ENCODE measurements at places on chromosomes 1 and 21.

DNA sequence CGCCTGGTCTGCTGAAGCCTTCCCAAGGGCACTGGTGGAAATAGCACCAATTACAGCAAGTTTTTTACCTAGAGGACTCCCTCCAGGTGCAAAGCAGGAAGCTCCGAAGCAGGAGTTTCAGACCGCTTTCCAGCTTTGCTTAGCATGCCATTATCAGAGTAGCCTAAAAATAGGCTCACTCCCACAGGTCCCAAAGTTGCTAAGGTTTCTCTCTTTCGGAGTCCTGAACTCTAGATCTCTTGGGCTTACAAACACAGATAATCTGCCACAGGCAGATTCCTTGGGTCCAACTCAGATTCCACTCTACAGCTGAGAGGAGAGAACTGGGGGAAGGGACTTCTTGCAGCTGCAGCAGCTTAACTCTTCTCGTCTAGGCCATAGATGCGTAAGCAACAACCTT lies 22.5 kb downstream of the ZMYND12 start:
- DNase-seq: no peak

- DNase-seq: no peak
Observed at GRCh38 chr1:246836209-246836966, 95.4 kb downstream of the AHCTF1 start.

GRCh38 chr21:41582866-41583265 lies 74.9 kb upstream of the TMPRSS2 start:
- no peak for DNase-seq

DNA sequence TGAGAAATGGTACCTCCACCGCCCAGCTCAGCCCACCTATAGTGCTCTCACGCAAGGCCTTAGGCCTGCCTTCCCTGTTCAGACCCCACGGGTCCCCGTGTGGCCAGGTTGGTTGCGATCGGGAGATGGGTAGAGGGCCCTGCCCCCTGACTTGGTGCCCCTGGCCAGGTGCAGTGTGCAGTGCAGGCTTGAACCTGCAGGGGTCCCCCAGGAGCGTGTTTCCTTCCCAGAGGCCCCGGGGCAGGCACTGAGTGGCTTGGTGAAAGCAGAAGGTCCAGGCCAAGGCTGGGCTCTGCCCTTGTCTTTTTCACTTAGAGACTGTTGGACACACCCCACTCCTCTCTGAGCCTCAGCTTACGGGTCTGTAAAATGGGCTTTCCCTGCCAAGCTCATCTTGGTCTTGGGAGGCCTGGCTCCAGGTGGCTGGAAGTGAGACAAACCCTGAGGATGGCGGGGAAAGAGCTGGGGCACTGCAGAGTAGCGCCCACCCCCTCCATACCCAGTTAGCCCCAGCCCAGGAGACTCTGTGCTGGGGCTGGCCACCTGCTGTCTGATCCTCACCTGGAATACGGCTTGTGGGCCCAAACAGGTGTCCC lies 9.3 kb upstream of the HES5 start:
- no peak for DNase-seq

GRCh38 chr1:160818207-160818937 lies 22.4 kb downstream of the LY9 start:
- DNase-seq: no peak

DNA sequence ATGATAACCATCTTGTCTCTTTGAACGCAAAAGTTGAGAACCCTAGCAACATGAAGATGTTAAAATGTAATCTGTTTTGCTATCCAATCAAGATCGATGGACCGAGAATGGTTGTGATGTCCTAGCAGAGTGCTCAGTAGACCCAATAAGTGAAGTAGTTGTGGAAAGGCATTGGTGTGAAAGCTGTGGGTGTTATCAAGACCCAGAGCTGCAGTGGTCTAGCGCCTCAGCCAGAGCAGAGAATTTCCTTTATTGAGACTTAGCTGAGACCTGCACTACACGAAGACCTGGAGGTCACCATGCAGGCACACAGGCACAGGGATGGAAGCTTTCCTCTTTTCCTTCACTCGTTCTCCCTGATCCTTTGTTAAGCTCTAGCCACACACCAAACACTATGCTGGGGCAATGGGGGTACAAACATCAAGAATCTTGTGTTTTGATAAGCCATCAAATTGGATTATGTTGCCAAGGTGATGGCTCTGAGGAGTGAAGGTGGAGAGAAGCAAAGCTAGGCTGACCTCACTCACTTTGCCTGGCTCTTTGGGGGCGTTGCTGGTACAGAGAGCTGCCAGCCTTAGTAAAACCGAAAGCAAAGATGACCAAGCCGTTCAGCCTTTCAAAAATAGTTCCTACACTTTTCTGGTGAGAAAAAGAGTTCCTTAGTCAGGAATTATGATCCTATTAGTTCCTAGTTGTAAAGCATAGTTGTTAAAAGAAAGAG lies 24.1 kb downstream of the METTL13 start:
- no peak for DNase-seq

- no peak for DNase-seq
Observed at GRCh38 chr1:217614200-217614712, 16.6 kb downstream of the GPATCH2 start.
